ENCODE measurements at places on chromosomes 4 and X.
A peak's percentile ranks its signal among the peaks of the same experiment; 100 is the strongest.

GRCh38 chrX:72317139-72317538, 11.4 kb upstream of the CITED1 start:
- DNase-seq, result no peak

DNA sequence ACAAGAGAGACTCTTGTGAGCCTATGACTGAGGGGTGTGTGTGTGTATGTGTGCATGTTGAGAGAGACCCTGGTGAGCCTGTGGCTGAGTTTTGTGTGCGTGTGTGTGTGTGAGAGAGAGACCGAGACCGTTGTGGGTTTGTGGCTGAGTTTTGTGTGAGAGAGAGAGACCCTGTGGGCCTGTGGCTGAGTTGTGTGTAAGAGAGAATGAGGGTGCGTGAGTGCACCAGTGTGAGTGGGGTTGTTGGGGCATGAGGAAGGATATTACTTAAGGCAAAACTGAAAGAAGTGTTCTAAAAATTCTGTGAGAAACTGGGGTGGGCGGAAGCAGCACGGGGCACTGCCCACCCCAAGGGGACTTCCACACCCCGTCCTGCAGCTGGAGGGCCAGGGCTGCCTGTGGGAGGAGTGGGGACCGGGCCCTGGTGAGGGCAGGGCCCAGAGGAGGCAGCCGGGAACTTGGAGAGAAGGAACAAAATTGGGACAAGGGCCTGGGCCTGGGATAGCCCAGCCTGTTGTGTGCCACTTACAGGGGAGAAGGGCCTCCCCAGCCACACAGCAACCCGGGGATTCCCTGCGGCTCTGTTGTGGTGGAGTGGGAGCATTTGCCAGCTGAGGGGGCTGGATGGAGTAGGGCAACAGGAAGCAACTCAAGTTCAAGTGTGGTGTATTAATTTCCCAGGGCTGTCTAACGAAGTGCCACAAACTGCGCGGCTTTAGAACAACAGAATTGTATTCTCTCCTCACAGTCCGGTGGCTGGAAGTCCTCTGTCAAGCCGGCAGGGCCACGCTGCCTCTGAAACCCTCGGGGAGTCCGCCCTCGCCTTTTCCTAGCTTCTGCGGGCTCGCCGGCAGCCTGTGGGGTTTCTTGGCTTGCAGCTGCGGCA, 22.1 kb downstream of the TMEM131L start:
- DNase-seq, result peak; percentile 74

GRCh38 chr4:74377714-74378113, 12.8 kb downstream of the EREG start:
- DNase-seq, result no peak

GRCh38 chr4:15875663-15876460, 62.7 kb downstream of the FGFBP1 start:
- DNase-seq, result no peak

GRCh38 chrX:130566028-130566683, 164.4 kb downstream of the RBMX2 start:
- no peak for DNase-seq

DNA sequence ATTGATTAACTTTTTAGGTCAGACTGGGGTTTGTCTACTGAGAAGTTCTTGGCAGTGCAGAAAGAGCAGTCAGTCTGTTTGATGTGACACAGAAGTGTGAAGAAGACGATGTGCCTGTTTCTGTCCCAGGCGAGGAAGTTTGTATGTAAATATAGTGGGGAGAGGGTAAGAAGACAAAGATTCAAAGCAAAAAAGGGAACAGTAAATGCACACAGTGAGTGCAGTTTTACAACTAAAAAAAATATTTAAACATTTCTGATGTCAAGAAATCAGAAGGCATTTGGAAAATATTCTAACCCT, 264.9 kb downstream of the RAPGEF2 start:
- DNase-seq, result no peak

Measured in Right ventricle myocardium superior (tissue), 1 donor.